Epithelial cell of proximal tubule (primary cell): ENCODE measurements at places on chromosomes 1 and 21. TPM values are rescaled to one million over a fixed set of nuclear protein-coding genes. Genes with fewer than 3 reads are reported as not detected.

DNA sequence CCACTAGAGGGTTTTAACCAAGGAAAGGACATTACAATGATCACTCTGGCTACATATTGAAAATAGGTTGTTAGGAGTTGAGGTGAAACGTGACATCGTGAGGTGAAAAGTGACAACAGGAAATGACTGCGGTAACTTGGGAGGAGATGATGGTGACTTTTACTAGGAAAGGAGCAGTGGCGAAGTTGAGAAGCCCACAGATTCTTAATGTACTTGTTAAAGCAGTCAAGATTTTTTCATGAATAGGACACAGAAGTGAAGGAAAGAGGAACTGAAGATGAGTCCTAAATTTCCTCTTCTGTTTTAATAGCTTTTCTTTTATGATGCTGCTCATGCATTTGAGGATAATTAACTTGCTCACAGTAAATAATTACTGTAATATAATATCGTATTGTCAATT lies 59.5 kb downstream of the OMA1 start:
- no peak for DNase-seq

DNA sequence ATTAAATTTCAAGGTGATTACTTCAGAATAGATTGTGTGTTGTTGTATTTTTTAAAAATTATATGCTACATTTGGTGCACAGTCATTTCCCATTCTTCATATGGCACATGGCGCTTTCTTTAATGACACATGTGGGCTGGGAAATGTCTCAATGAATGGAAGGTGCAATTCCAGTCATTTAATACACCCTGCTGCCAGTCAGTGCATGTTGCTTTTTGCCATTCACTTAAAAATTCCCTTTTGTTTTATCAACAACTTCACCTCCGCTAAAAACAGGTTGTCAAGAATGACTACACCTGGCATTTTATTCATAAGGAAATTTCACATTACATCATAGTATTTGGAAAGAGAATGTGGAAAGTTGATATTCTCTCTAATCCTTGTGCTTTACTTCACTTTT lies 716.4 kb upstream of the ADAMTS5 start:
- no peak for DNase-seq

The RRP1B gene
- total RNA-seq, result 37.6 and 49.2 TPM in 2 replicates

DNA sequence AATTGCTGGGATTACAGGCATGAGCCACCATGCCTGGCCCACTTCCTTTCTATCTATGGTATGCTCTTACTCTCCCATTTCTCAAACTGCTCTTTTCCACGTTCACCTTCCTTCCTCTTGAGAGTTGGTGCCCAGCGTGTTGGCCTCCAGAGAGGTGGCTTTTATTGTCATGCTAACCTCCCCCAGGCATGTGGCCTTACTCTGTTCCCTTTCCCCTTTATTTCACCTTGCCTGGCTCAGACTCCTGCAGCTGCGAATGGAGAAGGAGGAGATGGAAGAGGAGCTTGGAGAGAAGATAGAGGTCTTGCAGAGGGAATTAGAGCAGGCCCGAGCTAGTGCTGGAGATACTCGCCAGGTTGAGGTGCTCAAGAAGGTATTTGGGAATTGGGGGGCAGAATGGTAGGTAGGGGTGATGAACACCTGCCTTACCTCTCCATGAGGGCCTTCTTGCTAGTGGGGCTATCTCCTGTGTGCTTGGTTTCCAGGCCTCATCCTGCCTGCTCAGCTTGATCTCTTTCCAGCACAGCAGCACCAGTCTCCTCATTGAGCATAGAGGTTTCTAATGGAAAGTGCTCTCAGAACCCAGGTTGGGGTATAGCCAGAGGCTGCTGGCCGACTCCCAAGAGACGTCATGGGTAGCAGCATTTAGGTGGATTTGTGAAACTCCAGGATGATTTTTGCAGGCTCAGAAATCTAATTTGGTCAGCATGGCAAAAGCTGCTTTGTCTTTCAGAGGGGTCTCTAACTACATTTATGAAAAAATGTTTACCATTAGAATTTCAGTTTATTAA lies 13.2 kb upstream of the TUFT1 start:
- no peak for DNase-seq

DNA sequence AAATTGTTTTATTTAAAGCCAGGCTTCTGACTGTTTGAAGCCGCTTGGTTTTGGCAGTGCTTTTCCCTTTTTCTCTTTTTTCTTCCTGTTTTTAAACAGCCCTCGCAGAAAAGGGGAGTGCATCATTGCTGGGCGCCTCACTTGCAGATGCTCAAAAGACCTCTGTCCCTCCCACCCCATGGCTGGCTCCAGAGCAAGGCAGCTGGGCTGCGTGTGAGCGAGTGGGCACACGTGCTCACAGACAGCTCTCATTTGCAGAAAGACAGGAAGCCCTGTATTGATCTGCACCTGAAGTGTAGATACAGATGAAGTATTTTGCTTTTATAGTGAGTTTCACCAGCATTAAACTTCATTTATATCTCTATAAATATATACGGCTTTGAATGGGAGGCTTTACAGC lies 8.8 kb downstream of the TNR start:
- DNase-seq, result no peak

GRCh38 chr1:53678938-53679825 lies 59.8 kb downstream of the GLIS1 start:
- DNase-seq, result no peak

The OR2T33 gene
- not detected in 2 replicates for total RNA-seq

The PEAR1 gene
- 19.0 and 20.8 TPM in 2 replicates for total RNA-seq

DNA sequence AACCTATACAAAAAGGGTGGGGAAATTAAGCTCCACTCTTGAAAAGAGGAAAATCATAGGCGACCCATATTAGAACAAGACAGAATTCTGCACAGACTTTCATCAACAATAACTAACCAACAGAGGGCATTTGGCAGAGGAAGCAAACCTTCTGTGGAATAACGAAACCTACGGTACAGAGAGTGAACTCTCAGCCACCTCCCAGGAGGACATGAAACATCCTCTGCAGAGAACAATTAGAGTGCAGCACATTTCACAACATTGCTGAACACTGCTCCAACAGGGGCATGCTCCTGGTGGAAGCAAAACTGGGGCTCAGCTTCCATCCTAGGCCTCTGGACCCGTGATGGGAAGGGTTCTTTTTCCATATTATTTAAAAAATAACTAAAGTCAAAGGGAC lies 110.9 kb downstream of the KCNJ15 start:
- DNase-seq, result no peak

GRCh38 chr1:52919051-52919722 lies 2.4 kb downstream of the ECHDC2 start:
- no peak for DNase-seq

GRCh38 chr1:204103431-204103741 lies 30.5 kb downstream of the SOX13 start:
- no peak for DNase-seq

GRCh38 chr1:89802051-89802450 lies 18.8 kb upstream of the LRRC8D start:
- DNase-seq, result no peak

The C8B gene
- total RNA-seq, result not detected in 2 replicates

- DNase-seq, result no peak
Measured at GRCh38 chr1:87219626-87220025, 109.1 kb upstream of the LMO4 start.

GRCh38 chr1:23405946-23406345 lies 18.6 kb downstream of the TCEA3 start:
- DNase-seq, result no peak

- DNase-seq, result no peak
Measured at GRCh38 chr1:34898330-34898761, 31.1 kb downstream of the DLGAP3 start.

GRCh38 chr1:11187494-11187893 lies 1.7 kb upstream of the ANGPTL7 start:
- DNase-seq, result no peak

GRCh38 chr1:40884055-40884795 lies 22.1 kb upstream of the CITED4 start:
- DNase-seq, result no peak

The PRELP gene
- total RNA-seq, result not detected in 2 replicates

DNA sequence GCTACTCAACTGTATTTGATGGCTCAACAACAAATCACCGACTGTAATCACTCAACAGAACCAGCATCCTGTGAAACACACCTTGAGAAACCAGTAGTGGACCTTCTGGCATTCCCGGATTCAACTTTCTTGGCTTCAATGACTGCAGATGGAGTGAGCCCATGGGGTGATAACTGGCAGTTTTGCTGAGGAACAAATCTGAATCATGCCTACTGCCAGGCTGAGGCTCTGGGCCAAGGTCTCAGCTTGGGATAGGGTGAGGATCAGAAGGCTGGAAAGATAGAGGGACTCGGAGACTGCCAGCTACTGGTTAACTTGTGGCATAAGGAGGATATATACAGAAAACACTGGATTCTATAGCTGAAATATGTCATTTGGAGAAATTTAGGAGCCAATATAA lies 63.5 kb upstream of the DIRAS3 start:
- no peak for DNase-seq

GRCh38 chr1:114589122-114589521 lies 7.7 kb upstream of the BCAS2 start:
- no peak for DNase-seq

DNA sequence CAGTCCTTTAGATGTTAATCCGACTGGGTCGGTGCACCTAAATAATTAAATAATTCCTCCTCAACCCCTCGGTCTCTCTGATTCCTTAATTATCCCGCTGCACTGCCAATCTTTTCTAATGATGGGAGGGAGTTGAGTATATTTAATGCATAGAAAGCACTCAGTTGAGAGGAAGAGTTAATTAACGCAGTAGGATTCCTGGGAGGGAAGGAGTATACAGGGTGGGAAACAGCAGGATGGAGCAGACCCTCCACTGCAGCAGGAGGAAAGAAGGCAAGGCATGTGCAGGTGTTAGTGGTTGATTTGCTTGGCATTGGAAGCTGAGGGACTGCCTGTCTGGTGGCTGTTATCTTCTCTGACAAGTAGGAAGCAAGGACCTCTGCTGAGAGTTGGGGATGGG lies 9.9 kb upstream of the REN start:
- no peak for DNase-seq

GRCh38 chr1:93692026-93692425 lies 10.4 kb upstream of the BCAR3 start:
- no peak for DNase-seq

DNA sequence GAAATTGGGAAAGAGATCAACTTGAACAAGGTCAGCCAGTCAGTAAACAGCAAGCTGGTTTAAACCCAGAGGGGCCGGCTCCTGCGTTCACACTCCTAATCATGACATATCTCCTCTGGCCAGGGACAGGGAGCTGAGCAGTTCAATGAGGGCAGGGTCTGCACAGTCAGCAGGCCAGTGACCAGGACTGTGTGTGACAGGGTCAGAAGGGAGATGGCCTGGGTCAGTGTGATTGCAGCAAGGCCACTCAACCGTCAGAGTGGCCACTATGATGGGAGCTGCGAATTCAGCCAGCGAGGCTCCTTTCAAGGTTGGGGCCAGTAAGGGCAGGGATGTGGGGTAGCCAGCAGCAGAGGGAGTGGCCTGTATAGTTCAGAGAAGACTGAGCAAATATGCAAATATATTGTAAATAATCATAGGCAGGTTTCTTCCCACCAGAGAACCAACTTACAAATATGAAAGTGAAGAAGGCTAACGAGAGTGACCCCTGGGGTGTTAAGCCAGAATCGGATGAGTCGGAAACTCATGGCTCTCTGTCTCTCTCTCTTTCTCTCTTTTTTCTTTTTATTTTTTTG lies 20.0 kb downstream of the NOL9 start:
- DNase-seq, result no peak

- DNase-seq, result no peak
Measured at GRCh38 chr1:214066936-214067335, 79.2 kb downstream of the PROX1 start.

GRCh38 chr1:171185091-171185490 lies at the start of gene FMO2:
TSS of gene FMO2 (plus strand) at chr1:171185300. CDS start at chr1:171185714, 414 bp downstream.
- no peak for DNase-seq

DNA sequence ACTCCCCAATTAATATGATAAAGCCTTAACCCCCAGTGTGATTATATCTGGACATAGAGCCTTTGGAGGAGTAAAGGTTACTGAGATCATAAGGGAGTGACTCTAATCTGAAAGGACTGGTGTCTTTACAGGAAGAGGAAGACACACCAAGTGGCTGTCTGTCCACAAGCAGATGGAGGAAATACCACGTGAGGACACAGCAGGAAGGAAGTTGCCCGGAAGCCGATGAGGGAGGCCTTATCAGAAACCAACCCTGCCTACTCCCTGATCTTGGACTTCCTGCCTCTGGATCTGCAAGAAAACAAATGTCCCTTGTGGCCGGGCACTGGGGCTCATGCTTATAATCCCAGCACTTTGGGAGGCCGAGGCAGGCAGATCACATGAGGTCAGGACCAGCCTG lies 110.3 kb upstream of the CHRM3 start:
- DNase-seq, result no peak

GRCh38 chr1:40380817-40381216 lies 7.3 kb downstream of the SMAP2 start:
- no peak for DNase-seq

The FMN2 gene
- total RNA-seq, result 0.43 and 0.86 TPM in 2 replicates

The RNU1-1 gene
- total RNA-seq, result under 0.01 TPM in 2 replicates

DNA sequence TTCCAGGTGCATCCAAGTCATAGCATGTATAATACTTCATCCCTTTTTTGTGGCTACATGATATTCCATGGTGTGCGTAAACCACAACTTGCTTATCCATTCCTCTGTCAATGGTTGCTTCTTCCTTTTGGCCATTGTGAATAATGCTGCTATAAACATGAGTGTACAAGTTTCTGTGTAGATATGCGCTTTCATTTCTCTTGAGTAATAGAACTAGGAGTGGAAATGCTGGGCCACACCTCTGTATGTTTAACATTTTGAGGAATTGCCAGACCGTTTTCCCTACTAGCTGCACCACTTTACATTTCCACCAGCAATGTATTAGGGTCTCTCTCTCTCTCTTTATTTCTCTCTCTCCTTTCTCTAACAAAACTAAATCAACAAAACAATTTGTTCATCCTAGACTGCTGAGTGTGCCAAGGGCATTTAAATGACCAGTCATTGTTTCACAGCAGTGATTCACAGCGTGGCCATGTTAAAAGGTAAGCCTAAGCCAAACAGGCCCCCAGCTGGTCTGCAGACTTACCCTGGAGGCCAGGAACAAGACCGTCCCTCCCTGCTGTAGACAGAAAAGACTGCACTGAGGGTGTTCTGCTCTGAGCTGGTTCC lies 53.2 kb upstream of the LYST start:
- DNase-seq, result peak; percentile 56
